Breast epithelium (tissue), 4 donors: ENCODE measurements at places on chromosomes 7 and 10.

DNA sequence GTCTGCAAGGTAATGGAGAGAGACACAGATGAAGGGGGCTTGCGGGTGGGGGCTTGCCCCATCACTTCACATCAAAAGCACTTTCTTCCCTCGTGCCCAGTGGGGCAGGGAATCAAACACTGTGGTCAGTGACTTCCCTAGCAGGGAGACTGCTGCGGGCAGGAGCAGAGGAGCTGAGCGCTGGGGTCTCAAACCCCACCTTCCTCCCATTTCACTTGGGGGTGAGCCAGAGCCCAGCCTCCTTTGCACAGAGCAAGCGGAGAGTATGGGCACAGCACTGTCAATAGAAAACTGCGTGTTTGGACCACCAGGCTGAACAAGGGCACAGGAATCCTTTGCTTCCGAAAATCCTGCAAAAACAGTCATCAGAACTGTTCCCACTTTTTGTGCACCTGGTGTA lies 355.8 kb upstream of the MKI67 start:
- no peak for DNase-seq

DNA sequence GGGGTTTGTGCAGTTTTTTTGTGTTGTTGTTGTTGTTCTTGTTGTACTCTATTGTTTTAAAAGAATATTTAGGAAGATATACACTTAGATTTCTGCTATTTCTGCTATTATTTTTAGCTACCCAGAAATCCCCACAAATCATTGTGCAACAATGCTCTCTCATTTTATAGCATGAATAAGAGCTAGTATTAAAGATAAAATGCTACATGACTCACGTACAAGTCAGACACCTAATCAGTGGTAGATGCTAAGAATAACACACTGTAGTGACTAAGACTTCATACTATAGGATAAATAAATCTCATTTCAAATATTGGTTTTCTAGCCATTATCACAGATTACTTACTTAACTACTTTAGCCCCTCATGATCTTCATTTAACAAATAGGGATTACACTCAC lies 920.5 kb downstream of the KCNMA1 start:
- DNase-seq = no peak

DNA sequence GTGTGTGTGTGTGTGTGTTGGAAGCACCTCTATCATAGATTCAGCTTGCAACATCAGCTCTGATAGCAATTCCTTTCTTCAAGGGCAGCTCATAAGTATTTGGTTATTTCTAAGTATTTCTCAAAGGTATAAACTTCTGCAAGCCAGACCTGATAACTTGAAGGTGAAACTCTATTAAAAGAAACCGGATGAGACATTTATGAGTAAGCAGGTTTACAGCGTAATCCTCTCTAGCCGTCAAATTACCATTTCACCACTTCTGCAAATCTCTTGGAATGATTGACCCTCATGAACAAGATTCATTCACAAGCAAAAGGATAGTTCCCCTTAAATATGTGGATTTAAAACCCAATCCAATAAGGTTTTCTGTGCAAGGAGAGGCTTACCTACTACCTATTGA lies 23.1 kb downstream of the PDE1C start:
- DNase-seq = no peak

DNA sequence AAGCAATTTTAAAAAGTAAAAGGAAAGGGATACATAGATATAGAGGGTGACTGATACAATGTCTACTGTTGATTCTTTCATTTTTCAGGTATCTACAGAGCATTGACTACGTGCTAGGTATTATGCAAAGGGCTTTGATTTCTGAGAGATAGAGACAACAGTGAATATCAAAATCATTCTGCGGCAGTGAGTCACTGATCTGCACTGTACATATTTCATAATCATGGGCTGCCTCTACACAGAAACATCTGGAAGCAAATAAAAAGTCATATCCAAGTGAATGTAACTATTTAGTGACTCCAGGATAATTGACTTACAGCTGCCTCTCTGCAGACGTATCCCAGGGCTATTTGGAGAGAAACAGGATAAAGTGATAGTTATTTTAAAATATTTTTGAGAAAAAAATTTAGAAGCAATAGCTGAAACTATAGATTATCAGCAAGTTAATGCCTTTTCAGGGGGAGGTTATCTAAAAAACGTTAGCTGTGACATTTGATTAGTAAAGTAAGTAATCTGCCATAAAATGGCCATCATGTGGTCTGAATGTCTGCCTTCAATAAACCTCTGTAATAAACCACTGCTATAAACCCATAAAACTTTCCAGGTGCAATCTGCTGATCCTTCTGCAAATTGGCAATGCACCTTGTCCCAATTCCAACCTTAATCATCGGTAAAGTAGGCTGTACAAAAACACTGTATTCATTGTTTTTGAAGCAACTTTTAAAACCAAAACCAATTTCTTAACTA lies 43.7 kb downstream of the CPXM2 start:
- DNase-seq = no peak

- no peak for DNase-seq
Measured at GRCh38 chr10:79031723-79032122, 37.0 kb upstream of the ZMIZ1 start.

DNA sequence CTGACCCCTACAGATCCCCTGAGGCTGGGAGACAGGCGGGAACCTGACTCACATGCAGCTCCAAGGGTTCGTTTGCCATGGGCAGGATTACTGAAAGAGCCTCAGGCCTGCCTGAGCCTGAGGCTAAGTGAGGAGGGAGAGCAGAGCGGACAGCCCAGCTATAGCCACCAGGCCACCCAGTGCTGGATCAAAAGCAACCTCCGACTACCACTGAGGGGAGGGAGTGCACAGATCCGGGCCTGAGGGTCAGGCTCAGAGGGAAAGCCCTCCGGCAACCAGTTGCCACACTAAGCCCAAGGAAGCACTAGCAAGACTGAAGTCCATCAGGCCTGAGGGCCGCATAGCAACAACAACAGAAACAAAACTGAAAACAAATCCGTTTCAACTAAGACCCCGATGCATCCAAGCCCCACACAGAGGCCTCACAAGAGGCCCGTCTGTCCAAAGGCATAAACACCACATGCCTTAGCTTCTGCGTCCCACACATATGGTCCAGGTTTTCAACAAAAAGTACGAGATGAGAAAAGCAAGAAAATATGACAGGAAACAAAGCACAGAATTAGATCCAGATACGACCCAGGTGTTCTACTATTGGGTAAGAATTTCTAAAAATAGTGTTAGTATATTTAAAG lies 92.5 kb upstream of the VIPR2 start:
- DNase-seq = no peak
